Brain pericyte (primary cell): ENCODE measurements at places on chromosomes 7 and 10.

DNA sequence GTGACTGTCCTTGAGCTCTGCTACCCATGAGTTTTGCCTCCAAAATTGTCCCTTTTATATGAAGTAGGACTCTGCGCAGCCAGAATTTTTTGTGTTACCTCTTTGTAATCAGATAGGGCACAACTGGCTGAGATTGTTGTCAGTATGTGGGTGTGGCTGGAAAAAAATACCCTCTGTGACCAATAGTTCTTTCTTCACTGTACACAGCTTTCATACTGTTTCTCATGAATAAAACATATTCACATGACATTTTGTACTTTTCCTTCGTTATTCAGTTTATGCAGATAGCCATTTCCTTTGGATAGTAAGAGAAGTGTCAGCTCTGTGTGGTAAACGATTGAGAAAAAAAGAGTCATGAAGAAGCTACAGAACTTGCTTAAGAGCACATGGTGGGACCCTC is 49.6 kb upstream of the WNT8B start:
- no peak for DNase-seq

GRCh38 chr7:29189743-29190201 is 4.8 kb upstream of the CHN2 start:
- DNase-seq: no peak

DNA sequence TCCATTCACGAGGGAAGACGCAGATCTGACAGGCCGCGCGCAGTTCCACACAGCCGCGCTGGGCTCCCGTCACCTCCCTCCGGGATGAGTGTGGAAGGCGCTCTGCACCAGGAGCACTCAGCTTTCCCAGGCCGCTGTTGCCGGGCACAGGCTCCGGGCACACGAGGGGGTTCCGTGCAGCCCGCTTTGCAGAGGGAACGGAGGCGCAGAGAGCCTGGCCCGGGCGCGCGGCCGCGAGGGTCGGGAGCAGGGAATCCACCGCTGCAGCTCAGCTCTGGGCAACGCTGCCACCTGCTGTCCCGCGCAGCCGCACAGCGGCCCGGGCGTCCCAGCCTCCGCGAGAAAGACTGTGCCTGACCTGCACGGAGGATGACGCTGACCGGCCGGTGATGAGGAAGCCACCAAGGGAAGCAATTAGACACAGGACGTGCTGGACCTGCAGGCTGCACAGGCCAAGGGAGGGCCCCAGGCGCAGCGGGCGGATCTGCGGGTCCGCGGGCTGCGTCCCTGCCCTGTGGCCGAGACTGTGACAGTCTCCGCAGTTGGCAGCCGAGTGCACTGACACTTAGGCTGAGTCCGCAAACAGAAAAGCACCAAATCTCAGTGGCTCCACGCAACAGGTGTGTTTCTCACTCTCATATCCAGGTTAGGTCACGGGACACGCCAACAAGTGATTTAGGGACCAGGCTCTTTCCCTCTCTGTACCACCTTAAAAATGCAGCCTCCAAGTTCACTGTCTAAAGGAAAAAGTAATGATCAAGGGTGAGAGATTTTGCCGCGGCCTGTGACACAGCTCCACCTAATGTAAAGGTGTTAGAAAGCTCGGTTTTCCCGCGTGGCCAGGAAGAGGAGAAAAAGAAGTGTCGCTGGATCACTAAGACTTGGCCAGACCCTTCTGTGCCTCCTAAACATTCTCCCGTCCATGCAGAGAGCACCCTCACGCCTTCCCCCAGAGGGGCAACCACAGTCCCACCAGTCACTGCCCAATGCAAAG is 94.5 kb downstream of the SEC61G start:
- DNase-seq: no peak

DNA sequence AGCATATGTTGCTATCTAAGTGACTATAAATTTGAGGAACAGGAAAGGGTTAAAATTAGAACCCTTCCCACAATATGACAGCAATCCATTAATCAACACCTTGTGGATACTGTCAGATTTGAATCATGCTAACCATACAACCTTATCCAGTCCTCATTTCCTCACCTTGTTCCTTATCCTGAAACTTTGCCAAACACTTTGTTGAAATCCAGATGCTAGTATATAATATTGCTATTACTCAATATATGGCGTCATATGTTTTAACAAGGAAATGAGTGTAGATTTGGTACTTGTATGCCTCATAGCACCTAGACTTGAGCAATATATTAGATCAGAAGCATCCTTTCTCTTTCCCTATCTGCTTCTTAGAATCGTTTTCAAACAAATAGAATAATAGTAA is 66.3 kb upstream of the SLC25A13 start:
- no peak for DNase-seq

DNA sequence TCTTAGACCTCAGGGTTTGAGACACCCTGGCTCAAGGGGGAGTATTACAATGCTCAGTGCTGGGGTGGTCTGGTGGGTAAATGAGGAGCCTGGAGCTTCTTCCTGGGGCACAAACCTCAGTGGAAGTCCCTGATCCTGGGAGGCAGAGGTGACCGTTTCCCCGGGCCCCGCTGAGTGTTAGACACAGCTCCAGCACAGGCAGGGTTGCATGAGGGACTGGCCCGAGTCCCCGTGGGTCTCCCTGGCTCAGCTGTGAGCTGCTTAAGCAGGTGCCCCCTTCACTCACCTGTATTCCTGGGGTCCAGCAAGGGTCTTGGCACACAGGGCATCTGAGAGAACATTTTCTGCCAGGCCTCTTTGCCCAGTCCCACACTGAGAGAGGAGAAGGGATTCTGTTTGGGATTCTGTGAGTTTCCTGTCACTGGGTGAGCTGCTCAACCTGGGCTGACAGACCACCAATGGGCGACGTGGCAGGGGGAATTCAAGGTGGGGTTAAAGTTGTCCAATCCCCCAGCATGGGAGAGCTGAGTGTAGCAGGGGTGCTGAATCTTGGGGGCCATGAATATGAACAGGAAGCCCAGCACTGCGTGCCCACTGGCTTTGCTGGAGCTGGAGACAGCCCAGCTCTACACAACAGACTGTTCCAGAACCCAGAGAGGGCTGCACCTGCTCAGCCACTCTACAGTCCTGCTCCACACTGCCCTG is 29.9 kb downstream of the DDIT4 start:
- DNase-seq: no peak

GRCh38 chr7:149843566-149843965 is 5.4 kb downstream of the ZNF862 start:
- no peak for DNase-seq

- no peak for DNase-seq
Measured at GRCh38 chr7:122327969-122328368, 23.4 kb upstream of the FEZF1 start.
